ENCODE measurements at places on chromosomes 7 and 10.

DNA sequence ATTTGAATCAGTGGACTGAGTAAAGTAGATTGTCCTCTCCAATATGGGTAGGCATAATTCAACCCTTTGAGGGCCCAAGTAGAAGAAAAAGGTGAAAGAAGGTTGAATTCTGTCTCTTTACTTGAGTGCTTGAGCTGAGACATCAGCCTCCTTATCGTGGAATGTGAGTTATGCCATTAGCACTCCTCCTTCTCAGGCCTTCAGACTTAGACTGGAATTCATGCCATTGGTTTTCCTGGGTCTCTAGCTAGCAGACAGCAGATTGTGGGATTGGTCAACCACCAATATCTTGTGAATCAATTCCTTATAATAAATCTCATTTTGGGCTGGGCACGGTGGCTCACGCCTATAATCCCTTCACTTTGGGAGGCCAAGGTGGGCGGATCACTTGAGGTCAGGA, 89.2 kb downstream of the CUL2 start:
- no peak for DNase-seq
- no peaks in the 10 kb centered on the region for H3K36me3 ChIP-seq
- no peaks in the 10 kb centered on the region for H3K27me3 ChIP-seq
- H3K27ac ChIP-seq = no peak overlapping the region

- H3K36me3 ChIP-seq = no peaks in the 10 kb centered on the region
- no peak overlapping the region for H3K4me3 ChIP-seq
- no peak for DNase-seq
- no peaks in the 10 kb centered on the region for H3K27me3 ChIP-seq
These were observed 32.6 kb downstream of the BEND7 start for GRCh38 chr10:13496164-13496563.

DNA sequence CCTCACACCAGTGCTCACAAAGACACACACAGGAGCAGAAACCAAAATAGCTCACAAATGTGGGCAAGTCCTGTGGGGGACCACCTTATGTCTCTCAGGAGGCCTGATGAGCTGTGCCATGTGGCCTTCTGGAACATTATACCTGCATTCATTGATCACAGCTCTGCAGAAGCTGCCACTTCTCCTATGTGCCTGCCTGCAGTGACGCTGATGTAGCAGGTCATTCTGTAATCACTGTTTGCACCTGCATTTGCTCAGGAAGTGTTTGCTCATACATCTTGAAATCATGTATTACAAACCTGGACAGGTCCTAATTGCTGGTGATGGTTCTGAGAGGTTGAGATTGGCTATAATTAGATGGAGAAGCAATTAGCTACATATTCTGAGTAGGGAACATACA, 310.2 kb downstream of the AUTS2 start:
- no peak overlapping the region for H3K4me3 ChIP-seq
- no peaks in the 10 kb centered on the region for H3K36me3 ChIP-seq
- H3K27me3 ChIP-seq = no peaks in the 10 kb centered on the region
- DNase-seq = no peak
- no peaks in the 10 kb centered on the region for H3K4me1 ChIP-seq
- no peak overlapping the region for H3K27ac ChIP-seq

GRCh38 chr7:88104732-88105131, 115.1 kb downstream of the SRI start:
- no peak for DNase-seq
- no peak overlapping the region for H3K27ac ChIP-seq
- no peak overlapping the region for H3K4me3 ChIP-seq
- 0 out of 2 replicates have a peak, but pooled peaks cover 8% of the 10 kb centered on the region for H3K4me1 ChIP-seq

DNA sequence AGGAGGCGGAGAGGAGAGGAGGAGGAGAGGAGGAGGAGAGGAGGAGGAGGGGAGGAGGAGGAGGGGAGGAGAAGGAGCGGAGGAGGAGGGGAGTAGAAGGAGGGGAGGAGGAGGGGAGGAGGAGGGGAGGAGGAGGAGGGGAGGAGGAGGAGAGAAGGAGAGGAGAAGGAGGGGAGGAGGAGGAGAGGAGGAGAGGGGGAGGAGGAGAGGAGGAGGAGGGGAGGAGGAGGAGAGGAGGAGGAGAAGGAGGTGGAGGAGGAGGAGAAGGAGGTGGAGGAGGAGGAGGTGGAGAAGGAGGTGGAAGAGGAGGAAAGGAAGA, 15.5 kb upstream of the CRCP start:
- H3K36me3 ChIP-seq = no peaks in the 10 kb centered on the region
- H3K4me1 ChIP-seq = no peaks in the 10 kb centered on the region
- H3K27me3 ChIP-seq = no peaks in the 10 kb centered on the region
- no peak overlapping the region for H3K27ac ChIP-seq
- DNase-seq = no peak

DNA sequence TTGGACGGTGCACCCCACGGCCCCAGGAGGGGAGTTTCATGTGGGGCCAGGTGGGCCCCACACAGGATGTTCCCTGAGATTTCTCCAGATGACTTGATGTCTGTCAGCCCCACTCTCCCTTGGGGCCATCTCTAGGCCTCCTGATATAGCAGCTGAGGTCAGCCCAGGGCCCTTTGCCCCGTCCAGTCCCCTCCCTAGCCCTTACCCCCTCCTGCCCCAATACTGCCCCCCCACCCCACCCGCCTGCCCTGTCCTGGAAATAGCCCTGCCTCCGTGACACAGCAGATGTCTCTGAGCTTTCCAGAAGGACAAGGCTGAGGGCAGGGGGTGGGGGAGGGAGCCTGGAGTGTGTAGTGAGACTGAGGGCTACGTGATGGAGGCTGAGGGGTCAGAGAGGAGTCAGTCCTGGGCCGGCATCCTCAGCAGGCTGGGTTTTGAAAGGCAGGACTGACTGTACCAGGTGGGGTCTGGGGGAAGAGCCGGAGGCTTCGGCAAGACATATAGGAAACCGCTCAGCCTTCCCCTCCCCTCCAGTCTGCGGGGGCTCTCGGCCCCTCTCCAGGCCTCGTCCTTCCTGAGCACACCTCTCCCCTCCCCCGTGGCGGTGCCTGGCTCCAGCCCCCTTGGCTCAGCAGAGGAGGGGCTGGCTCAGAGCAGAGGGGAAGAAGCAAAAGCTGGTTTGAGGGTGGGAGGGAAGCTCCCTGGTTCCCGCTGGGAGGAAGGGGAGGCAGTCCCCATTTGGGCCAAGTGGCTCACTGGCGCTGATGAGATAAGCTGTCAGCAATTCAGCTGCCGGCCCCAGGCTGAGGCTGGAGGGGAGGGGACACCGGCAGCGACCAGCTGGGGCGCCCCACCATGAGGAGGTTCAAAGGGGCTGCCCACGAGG, 2.0 kb downstream of the FLNC start:
- peaks cover 5% of the 10 kb centered on the region for H3K4me1 ChIP-seq
- no peak overlapping the region for H3K27ac ChIP-seq
- H3K36me3 ChIP-seq = no peaks in the 10 kb centered on the region
- peak; percentile 78 for DNase-seq

GRCh38 chr7:20343205-20343604, 12.5 kb downstream of the ITGB8 start:
- H3K4me3 ChIP-seq = no peak overlapping the region
- H3K4me1 ChIP-seq = peaks cover 6% of the 10 kb centered on the region
- H3K27me3 ChIP-seq = no peaks in the 10 kb centered on the region
- no peak for DNase-seq
- H3K36me3 ChIP-seq = no peaks in the 10 kb centered on the region

- peaks cover 22% of the 10 kb centered on the region for H3K36me3 ChIP-seq
- no peaks in the 10 kb centered on the region for H3K4me1 ChIP-seq
- H3K4me3 ChIP-seq = no peak overlapping the region
These were observed 336.8 kb upstream of the IGFBP3 start for GRCh38 chr7:46257761-46258448.

GRCh38 chr10:63007112-63007511, 126.0 kb upstream of the NRBF2 start:
- H3K4me3 ChIP-seq = no peak overlapping the region
- H3K27ac ChIP-seq = no peak overlapping the region
- H3K4me1 ChIP-seq = no peaks in the 10 kb centered on the region
- DNase-seq = no peak
- H3K27me3 ChIP-seq = no peaks in the 10 kb centered on the region
- no peaks in the 10 kb centered on the region for H3K36me3 ChIP-seq

GRCh38 chr10:31341552-31341951, 22.5 kb downstream of the ZEB1 start:
- no peak for DNase-seq
- no peaks in the 10 kb centered on the region for H3K27me3 ChIP-seq
- H3K4me3 ChIP-seq = no peak overlapping the region
- H3K36me3 ChIP-seq = no peaks in the 10 kb centered on the region

DNA sequence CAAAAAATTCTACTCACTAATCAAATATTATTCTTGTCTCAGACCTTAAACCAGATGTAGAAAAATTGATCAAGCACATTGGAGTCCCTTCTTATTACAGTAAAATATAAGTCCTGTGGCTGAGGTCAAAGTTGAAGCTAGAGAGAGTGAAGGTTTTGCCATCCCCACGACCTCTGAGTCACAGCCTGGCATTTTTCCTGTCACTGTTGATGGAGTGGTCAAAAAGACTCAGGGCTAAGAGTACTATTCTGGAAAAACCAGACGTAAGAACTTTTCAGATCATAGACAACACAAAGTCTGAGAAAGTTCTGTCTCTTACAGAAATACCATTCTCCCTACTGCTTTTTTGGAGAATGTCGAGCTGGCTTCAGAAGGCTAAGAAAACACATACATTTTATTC, 323.7 kb upstream of the ANKRD30A start:
- H3K27me3 ChIP-seq = no peaks in the 10 kb centered on the region
- H3K4me1 ChIP-seq = no peaks in the 10 kb centered on the region
- no peak for DNase-seq
- H3K27ac ChIP-seq = no peak overlapping the region
- no peaks in the 10 kb centered on the region for H3K36me3 ChIP-seq

- DNase-seq = no peak
- H3K36me3 ChIP-seq = no peaks in the 10 kb centered on the region
- no peaks in the 10 kb centered on the region for H3K27me3 ChIP-seq
- H3K4me1 ChIP-seq = no peaks in the 10 kb centered on the region
- H3K4me3 ChIP-seq = no peak overlapping the region
- H3K27ac ChIP-seq = no peak overlapping the region
These were observed 44.7 kb downstream of the PTPRN2 start for GRCh38 chr7:158542651-158543566.

- H3K27me3 ChIP-seq = no peaks in the 10 kb centered on the region
- no peak overlapping the region for H3K27ac ChIP-seq
These were observed 1.2 kb downstream of the AHCYL2 start for GRCh38 chr7:129225931-129226572.
